ENCODE measurements at places on chromosomes 7 and 10. TPM values are rescaled to one million over a fixed set of nuclear protein-coding genes. Genes with fewer than 3 reads are reported as not detected.

CCDC172 gene
- total RNA-seq, result not detected

KLF14 gene
- total RNA-seq, result 2.9 TPM

TAS2R4 gene
- total RNA-seq, result 0.67 TPM

SSC4D gene
- total RNA-seq, result 3.7 TPM

TUBGCP2 gene
- total RNA-seq, result 46.3 TPM

ANKRD22 gene
- total RNA-seq, result 0.80 TPM

AKR1C2 gene
- total RNA-seq, result 767 TPM

CYP3A5 gene
- 96.8 TPM for total RNA-seq

FAM25G gene
- total RNA-seq, result not detected

SPDYE2 gene
- total RNA-seq, result not detected

DNA sequence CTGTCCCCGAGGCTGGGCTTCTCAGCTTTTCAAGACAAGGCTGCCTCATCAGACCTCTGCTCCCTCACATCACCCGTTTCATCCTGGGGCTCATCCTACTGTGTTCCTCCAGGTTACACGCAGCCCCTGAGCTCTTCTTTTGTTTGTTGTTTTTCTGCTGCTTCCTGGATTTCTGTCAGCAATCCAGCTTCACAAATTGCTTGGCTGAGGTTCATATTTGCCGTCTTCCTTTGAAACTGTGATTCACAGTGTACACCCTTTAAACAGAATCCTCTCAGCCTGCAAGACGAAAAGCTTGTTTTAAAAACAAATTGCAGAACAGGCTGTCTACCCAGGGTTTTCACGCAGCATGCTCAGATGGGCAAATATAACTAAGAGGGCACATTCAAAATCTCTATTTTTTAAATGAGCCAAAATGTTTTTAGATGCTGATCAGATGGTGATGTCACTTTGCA lies 39.1 kb upstream of the PARD3 start:
- DNase-seq, result no peak

GRCh38 chr10:17003151-17003550 lies 126.5 kb downstream of the CUBN start:
- no peak for DNase-seq

DNA sequence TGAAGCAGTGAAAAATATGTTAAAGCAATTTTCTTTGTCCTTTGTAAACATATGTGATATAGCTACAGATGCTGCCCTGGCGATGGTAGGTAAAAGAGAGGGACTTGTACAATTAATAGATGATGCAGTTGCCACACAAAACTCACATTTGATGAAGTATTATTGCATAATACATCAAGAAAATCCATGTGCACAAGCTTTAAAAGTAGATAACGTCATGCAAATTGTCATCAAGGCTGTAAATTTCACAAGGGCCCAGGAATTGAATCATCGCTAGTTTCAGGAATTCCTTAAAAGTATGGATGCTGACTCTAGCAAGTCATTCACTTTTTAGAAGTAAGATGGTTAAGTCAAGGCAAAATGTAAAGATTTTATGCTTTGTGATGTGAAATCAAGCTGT lies 10.0 kb downstream of the CYP3A5 start:
- DNase-seq, result no peak

DNA sequence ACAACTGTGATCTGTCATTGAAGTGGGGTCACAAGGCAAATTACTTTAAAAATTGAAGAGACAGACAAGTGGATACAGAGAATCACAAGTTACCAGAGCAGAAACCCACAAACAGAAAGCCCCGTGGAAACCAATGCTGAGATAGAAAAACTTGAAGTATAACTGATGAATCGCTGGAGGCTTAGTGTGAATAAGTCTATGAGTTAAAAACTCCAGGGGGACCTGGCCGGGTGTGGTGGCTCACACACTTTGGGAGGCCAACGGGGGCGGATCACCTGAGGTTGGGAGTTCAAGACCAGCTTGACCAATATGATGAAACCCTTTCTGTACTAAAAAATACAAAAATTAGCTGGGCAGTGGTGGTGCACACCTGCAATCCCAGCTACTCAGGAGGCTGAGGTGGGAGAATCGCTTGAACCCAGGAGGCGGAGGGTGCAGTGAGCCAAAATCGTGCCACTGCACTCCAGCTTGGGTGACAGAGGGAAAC lies 69.7 kb upstream of the ZNRF2 start:
- no peak for DNase-seq

DNA sequence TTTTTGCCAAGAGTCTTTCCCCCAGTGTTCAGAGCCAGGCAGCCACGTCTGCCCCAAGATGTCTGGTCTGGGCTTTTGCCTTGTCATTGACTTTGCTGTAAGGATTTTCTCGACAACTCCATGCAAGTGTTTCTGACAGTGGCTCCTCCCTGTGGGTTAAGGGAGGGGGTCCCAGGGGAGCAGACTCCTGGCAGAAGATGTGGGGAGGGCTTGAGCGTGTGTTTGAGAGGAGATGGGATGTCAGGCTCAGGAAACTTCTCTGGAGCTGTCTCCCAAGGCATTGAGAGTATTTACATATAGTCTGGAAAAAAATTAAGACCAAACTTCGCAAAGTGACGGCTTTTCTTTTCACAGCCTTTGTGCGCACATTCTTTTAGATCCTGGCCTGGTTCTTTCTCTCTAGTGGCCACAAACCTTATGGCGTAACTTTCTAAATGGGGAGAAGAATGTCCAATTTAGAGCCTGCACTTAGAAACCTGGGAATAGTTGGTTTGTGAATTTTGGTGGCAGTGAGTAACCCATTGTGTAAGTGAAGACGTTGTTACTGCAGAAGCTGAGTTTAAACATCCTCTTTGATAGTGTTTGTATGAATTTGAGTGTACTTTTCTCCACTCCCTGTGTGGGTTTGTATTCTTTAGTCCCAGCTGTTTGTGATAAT lies 201.5 kb downstream of the LRMDA start:
- no peak for DNase-seq

DNA sequence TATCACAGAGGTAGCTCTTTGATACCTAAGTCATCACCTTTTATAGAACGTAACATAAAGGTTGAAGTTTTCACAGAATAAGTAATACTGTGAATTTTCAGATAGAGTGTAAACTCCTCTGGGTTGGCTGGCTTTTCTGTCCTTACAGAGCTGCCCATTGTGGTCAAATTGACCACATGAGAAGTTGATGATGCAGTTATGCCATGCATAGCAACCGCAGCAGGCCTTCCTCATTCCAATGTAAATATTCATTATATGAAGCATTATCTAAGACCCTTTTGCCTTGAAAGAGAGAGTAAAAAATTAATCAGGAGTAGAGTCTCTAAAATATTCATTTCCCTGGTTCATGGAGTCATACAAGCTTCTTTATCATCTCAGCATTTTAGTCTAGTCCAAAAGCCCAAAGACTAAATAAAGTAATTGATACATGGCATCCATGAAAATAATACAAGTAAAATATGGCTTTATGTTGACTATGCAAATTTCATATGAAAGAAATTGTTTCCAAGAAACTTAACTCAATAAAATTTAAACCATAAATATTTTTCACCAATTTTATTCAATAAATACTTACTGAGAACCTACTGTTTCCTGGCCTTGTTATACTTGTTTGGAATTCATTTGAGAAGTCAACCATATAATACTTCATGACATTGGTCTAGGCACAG lies 516.4 kb downstream of the PCDH15 start:
- no peak for DNase-seq

GRCh38 chr7:138871065-138871813 lies 73.2 kb upstream of the ATP6V0A4 start:
- no peak for DNase-seq

- DNase-seq, result no peak
Observed at GRCh38 chr7:41695661-41696322, 7.1 kb downstream of the INHBA start.

- no peak for DNase-seq
Observed at GRCh38 chr7:134859783-134860182, 80.3 kb downstream of the CALD1 start.

DNA sequence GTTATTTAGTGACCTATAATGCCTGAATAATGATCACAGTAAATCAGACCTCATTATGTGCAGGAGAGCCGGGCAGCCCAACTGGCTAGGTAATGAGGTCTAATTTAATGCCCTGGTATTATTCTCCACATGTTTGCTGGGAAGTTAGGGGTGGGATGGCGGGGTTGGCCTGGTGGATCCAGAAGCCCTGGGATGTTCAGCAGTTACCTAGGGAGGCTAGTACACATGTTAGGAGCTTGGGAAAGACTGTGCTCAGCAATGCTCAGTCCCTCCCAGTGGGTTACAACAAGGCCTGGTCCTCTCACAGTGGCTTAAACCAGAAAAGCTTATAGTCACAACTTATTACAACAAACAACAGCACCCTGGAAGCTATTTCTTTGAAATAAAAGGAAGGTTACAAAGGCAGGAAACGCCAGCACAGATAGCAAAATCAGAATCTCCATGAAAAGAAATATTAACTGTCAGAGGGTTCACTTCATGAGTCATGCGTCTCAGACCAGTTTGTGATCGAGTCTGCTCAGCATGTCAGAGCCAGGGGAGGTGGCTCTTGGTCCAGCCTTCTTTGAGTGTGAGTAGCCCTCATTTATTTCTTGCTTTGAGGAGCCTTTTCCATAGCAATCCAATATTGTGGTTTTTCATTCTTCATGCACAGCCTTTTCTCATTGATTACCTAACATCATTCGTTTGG lies 418.6 kb upstream of the NPVF start:
- no peak for DNase-seq

DNA sequence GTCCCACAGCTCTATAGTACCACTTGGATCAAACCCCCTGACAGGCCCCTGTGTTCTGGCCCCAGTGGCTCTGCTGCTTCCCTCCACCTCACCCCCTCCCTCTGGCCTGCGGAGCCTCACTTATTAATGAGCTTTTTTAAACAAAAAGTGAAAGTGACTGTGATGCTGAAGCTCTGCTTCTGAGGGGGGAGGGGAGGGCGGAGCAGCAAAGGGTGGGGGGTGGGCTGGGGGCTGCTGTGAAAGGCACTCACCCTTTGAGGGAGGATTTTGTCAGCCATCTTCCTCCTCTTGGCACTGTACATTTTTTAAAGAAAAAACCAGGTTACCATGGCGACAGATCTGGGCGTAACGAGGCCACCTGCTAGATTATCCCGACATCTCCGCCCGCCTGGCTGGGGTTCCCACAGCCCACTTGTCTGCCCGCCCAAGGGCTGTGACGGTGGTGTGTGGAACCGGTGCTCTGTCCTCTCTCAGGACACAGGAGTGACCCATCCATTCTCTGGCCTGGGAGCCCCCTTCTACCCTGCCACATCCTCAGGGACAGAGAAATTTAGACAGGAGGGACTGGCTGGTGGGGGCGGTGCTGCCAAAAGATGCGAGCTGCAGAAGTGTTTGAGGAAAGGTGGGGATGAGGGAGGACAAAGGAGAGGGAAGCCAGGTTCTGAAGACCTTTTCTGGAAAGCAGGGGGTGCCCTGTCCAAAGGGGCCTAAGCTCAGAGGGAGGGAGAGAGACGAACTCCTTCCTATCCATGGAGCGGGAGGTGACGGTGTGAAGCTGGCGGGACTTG lies 4.9 kb downstream of the SMARCD3 start:
- no peak for DNase-seq

GRCh38 chr10:34768261-34768971 lies 46.7 kb downstream of the PARD3 start:
- DNase-seq, result no peak

DNA sequence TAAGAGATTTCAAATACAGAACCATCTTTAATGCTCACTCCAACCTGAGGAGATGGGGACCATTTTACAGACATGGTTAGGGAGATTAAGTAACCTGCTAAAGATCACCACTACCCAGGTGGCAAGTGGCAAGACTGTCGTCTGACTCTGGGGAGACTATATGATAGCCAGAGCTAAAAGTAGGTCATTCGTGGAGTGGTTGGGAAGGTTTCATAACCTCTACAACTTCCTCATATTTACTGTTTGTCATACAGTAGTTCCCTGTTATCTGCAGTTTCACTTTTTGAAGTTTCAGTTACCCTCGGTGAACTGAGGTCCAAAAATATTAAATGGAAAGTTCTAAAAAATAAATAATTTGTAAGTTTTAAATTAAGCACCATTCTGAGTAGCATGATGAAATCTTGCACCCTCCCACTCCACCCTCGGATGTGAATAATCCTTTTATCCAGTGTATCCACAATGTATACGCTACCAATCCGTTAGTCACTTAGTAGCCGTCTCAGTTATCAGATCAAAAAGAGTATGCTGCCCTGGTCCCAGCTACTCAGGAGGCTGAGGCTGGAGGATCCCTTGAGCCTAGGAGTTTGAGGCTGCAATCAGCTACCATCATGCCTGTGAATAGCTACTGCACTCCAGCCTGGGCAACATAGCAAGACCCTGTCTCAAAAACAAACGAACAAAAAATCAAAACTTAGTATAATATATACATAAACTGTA lies 14.9 kb upstream of the LGI1 start:
- DNase-seq, result no peak

DNA sequence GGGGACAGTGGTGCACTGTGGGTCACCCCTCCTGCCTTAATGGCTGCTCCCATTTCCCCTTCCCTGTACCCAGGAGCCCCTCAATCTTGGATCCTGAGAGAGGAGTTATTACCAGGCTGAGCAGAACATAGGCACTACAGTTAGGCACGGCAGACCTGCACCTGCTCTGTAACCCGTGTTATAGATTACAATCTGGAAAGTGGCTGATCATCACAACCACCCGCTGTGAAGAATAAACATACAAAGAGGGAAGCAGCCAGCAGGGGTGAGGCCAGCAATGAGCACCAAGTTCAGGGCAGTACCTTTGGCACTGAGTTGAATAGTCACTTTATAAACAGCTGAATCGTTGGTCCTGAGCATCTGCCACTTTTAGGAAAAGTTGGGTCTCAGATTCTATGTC lies 1.7 kb downstream of the CDHR1 start:
- no peak for DNase-seq

All from mesenteric fat pad (tissue), 1 donor.